Airway epithelial cell (primary cell): ENCODE measurements at places on chromosomes 6 and 20. TPM values are rescaled to one million over a fixed set of nuclear protein-coding genes. Genes with fewer than 3 reads are reported as not detected.

APOBEC2 gene
- total RNA-seq: 0.63 TPM in 1 of 2 replicates, not detected in the other

DEFB116 gene
- total RNA-seq: not detected in 2 replicates

BPI gene
- not detected in 2 replicates for total RNA-seq

ZNF184 gene
- total RNA-seq: 2.6 and 3.5 TPM in 2 replicates

CST7 gene
- not detected in 2 replicates for total RNA-seq

SUMO4 gene
- total RNA-seq: 0.21 TPM in 1 of 2 replicates, not detected in the other

SULF2 gene
- total RNA-seq: 46.6 and 56.8 TPM in 2 replicates
